ENCODE measurements at places on chromosomes 1 and 21.

DNA sequence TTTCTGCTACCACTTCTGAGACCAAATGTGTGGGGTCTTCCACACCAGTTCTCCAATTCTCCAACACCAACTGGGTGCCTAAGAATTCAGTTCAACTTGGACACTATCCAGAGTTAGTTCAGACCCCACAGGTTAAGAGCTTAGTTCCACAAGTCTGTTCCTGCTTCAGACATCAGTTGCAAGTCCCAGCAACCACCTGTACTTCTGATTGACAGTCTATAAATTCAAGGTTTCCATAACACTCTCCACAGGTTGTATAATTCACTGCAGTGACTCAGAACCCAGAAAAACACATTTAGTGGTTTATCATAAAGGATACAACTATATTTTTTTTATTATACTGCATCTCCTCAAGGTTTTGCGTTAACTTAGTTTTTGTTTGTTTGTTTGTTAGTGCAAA is 18.7 kb downstream of the AK5 start:
- DNase-seq: no peak

DNA sequence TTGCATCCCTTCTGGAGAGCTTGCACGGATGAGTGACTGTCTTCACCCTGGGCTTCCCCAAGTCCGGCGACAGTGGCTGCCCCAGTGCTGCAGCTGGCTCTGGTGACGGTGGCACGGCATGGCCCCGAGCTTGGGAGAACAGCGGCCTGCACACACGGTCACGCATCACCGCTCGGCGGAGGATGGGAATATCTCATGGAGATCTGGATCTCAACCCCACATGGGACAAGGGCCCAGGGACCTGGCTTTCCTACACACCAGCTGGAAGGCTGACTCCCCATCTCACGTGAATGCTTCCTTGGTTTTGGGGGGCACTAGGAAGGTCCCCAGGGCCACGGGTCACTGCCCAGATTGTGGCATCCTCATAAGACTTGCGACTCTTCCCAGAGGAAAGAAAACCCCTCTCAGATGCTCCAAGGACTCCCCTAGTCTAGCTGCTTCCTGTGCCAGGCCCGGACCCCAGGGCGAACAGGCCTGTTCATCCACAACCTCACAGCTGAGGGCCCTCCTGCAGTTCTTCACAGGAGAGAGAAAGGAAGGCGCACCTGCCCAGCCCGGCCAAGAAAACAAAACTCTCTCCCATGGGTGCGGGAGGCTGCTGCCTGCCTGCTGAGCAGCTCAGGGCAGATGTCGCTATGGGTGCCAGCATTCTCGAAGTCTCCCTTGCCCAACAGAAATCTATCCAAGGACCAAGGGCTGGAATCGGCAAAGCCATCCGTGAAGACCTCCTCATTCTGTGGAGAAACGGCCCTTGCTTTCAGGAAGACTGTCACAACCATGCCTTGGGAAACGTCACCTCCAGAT is 9.9 kb downstream of the CFAP410 start:
- DNase-seq: peak; percentile 36

DNA sequence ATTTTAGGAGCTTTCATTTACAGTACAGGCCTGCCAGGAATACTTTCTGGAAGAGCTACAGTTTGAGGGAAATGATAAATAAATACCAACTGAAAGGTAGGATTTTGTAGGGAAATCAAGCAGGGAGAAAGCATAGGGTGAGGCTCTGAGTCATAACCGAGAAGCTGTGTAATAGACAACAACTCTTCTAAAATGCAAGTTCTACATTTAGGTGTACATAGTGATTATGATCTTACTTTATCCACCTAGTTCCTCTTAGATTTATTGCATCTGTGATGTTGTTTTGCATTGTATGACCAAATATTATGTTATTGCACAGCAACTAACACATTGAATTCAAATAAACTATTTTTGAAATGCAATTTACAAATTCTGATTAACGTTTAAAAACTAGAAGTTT is 819.3 kb downstream of the PLA2G4A start:
- DNase-seq: no peak

- no peak for DNase-seq
Observed at GRCh38 chr1:116628448-116628847, 39.1 kb downstream of the IGSF3 start.

- DNase-seq: no peak
Observed at GRCh38 chr1:170221031-170221430, 75.3 kb downstream of the NTMT2 start.

- no peak for DNase-seq
Observed at GRCh38 chr1:202084791-202085681, 37.7 kb upstream of the GPR37L1 start.

DNA sequence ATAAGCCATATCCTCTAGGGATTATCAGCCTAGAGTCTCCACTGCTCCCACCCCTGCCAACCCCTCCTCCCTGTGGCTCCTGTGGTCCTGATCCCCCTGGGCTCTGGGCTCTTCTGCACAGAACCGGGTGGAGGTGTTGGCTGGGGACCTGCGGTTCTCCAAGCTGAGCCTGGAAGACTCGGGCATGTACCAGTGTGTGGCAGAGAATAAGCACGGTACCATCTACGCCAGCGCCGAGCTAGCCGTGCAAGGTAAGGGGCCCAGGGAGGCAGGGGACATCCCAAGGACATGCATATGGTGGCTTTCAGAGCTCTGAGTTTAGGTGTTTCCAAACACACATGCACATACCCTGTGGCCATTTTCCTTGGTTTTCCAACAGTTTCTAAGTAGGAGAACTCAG is 19.3 kb downstream of the CNTN2 start:
- DNase-seq: no peak

DNA sequence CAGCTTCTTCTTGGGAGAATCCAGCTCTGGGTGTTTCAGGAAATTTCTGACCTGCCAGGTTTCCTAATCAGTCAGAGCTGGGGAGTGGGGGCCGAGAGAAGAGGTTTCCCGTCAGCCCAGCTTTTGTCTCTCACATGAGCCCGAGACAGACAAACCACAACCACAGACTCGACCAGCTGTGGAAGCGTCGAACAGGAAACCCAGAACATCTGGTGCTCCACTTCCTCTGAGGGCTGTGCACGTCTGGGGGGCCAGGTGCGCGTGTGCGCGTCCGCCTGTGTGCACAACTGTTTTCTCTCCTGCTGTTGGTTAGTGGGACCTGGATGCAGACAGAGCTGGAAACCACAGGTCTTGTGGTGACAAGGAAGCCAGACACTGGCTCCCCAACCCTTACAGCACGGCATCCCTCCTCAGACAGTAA is 113.0 kb upstream of the SLC25A33 start:
- no peak for DNase-seq

- no peak for DNase-seq
Observed at GRCh38 chr1:101967871-101968270, 28.9 kb downstream of the OLFM3 start.

GRCh38 chr1:91583326-91583755 is 82.7 kb downstream of the CDC7 start:
- DNase-seq: no peak

DNA sequence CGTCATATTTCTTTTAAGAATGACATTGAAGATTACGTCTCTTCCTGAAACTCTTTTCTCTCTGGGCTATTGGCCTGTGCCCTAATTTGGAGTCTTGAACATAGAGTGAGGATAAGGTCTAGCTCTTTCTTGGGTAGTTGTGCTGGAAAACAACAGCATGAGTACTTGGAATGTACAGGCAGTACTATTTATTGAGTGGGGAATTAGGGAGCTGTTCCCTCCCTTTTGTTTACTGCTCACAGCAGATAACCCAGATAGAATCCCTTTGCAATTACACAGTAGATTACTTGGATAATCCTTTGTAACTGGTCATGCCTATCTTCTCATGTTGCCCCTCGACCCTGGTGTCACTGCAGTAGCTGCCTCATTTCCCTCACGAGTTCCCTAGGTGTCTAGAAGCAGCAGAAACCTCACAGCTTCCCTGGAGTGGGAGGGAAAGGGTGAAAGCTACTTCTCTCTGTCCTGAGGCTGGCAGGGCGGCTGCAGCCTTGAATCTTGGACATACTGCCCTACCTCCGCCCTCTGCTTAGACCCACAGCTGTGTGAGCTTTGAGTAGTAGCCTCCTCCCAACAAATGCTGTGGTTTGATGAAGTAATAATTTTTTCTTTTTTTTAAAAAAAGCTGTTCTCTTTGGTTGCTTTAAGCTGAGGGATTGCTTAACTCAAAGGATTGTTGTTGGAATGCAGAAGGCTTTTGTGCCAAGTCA is 70.6 kb downstream of the FGGY start:
- DNase-seq: peak; percentile 10

GRCh38 chr1:23897083-23897482 is 16.1 kb downstream of the CNR2 start:
- DNase-seq: no peak

DNA sequence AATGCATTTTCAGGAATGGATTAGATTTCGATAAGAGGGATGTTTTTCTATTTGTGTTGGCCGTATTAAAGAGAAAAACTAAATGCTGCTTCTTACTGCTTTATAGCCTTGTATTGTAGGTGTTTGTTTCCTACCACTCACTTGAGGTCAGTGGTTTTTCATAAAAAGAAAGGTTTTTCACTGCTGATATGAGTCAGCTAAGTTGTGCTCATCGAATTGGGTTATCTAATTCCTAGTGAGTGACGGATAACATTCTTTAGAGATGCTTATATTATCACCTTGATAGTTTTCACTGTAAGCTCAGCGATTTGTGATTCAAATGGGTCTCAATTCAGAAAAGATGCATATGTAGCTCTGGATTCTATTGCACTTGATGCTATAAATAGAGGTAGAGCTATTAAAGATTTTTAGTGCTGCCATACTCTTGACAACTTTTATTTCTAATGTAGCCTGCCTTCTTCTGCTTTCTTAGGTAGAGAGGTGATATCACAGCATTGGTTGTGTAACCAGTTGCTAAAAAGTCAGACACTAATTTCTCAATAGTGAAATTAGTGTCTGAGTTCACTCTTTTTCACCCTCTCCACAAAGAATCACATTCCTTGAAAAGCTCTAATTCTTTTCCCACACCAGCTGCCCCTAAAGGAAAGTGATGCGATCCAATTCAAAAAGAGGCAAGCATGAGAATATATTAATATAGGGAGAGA is 180.0 kb downstream of the RASAL2 start:
- DNase-seq: no peak

DNA sequence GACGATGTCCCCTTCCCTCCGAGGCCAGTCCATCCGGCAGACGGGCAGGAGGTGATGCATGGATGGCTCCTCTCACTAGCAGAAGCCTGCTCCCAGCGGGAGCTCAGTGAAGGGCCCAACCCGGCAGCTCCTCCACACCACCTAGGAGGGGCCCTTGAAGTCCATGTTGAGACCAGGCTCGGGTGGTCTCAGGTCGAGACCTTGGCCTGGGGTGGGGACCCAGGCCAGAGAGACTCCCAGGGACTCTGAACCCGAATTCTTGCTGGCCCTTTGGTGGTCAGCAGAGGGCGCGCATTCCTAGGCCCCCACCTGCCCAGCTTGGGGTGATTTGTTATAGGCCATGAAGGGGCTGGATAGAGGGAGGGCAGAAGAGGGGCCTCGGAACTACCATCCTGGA is 642 bp upstream of the NT5C1A start:
- peak; percentile 50 for DNase-seq

DNA sequence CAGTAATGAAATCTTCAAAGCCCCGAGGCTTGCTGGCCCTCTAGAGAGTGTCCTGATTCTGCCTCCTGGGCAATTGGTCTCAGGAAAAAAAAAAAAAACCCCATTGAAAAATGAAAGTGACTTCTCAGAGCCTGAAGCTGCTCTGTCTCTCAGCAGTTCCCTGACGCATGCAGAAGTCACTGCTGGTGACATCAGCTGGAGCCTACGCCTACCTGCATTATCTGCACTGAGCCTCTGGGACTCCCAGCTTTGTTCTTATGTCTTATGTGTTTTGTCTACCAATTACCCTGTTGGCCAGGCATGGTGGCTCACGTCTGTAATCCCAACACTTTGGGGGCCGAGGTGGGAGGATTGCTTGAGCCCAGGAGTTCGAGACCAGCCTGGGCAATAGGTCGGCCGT is 10.1 kb upstream of the SLC25A33 start:
- DNase-seq: no peak

DNA sequence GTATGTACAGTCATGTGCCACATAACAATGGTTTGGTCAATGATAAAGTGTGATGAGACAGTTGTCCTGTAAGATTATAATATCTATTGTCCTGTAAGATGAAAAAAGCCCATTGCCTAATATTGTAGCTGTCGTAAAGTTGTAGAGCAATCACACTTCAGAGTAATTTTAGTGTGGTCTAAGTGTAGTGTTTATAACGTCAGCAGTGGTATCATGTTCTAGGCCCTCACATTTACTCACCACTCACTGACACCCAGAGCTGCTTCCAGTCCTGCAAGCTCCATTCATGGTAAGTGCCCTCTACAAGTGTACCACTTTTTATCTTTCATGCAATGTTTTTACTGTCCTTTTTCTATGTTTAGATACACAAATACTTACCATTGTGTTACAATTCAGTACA is 259.9 kb upstream of the RAB4A start:
- DNase-seq: no peak

GRCh38 chr1:11501491-11501897 is 22.5 kb downstream of the DISP3 start:
- DNase-seq: no peak

DNA sequence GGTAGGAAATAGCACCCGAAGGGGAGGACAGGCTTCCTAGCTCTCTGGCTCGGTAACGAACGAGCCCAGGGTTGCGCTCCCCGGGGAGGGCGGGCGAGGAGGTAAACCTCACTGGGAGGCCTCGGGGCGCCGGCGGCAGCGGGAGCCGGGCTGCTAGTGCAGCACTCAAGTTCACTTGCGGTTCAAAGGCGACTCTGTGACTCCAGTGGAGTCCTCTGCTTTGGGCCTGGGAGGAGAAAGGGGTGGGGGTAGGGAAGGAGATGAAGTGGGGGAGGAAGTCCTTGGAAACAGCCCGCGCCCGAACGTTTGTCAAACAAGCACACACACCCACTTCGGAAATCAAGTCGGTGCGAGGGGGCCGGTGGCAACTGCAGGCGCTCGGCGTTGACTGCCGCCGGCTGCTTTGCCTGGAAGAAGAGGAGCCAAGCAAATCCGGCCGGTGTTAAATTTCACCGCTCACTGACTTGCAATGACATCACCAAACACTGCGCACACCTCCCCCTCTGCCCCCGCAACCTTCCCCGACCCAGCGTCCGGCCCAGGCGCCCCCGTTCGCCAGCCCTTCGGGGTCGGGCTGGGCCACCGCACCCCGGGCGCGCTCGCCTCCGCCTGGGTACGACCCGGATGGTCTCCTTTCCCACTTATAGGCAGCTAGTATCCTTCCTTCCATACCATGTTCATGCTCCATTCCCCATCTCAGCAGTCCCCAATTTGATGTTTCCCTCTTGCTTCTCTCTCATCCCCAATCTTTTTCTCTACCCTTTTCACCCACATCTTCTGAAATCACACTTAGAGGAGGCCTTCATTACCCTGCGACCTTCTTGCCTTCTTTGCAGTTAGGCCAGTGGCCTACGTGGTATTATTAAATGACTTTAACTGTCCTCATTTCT is at the start of gene COL24A1:
Gene COL24A1, minus strand, starts transcription at position 207 of the 890 bp plus-strand sequence. CDS start 376 bp downstream, outside the sequence.
- peak; percentile 79 for DNase-seq

- no peak for DNase-seq
Observed at GRCh38 chr21:33244779-33245105, 15.0 kb downstream of the IFNAR2 start.

DNA sequence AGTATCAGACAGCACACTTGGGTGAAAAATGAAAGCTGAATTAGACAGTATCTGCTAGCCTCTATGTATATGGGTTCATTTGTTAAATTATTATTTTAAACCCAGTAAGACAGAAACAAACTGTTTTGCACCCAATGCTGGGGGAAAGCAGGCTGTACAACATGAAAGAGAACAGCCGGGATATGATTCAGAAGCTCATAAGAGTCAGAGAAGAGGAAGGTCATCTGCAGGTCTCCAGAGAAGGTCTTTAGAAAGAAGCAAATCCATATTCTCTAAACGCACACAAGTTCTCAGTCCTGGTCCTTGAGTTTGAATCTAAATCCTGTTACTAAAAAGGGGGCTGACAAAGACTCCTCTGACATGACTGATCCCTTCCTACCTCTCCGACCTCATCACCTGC is 155.1 kb downstream of the SIPA1L2 start:
- no peak for DNase-seq

Data from nephron progenitor cell (in vitro differentiated cells).